Epithelial cell of alveolus of lung (primary cell): ENCODE measurements at places on chromosomes 16 and 17. TPM values are rescaled to one million over a fixed set of nuclear protein-coding genes. Genes with fewer than 3 reads are reported as not detected.

ABCC12 gene
- total RNA-seq = not detected in 2 replicates

HOXB7 gene
- 13.2 and 14.9 TPM in 2 replicates for total RNA-seq

TBC1D3H gene
- total RNA-seq = not detected in 2 replicates

TVP23A gene
- 1.4 TPM in 1 of 2 replicates, not detected in the other for total RNA-seq

PRSS8 gene
- 4.1 TPM in 1 of 2 replicates, not detected in the other for total RNA-seq

RAB26 gene
- total RNA-seq = 0.91 and 3.3 TPM in 2 replicates

HOXB1 gene
- total RNA-seq = not detected in 2 replicates

CCL16 gene
- total RNA-seq = not detected in 2 replicates

VAT1L gene
- 29.9 and 67.0 TPM in 2 replicates for total RNA-seq

SLFN14 gene
- not detected in 2 replicates for total RNA-seq

CIBAR2 gene
- not detected in 2 replicates for total RNA-seq

CAMTA2 gene
- total RNA-seq = 8.9 and 20.3 TPM in 2 replicates

GPRC5C gene
- total RNA-seq = 6.7 and 11.2 TPM in 2 replicates

NGFR gene
- 0.16 and 0.26 TPM in 2 replicates for total RNA-seq
